ENCODE measurements at places on chromosomes 3 and 15. TPM values are rescaled to one million over a fixed set of nuclear protein-coding genes. Genes with fewer than 3 reads are reported as not detected.
A peak's percentile ranks its signal among the peaks of the same experiment; 100 is the strongest.

The SLC22A14 gene
- 0.17 TPM for total RNA-seq

The CCR8 gene
- total RNA-seq, result not detected

- H3K4me3 ChIP-seq, result no peak overlapping the region
- H3K4me1 ChIP-seq, result no peaks in the 10 kb centered on the region
- no peaks in the 10 kb centered on the region for H3K36me3 ChIP-seq
- no peak for DNase-seq
Measured at GRCh38 chr15:88403351-88403791, 63.8 kb downstream of the MRPL46 start.

GRCh38 chr3:133540896-133541674 lies 32.4 kb upstream of the CDV3 start:
- peak; percentile 45 for DNase-seq
- H3K4me1 ChIP-seq, result peaks cover 19% of the 10 kb centered on the region
- H3K27ac ChIP-seq, result peak overlapping the region; percentile 5
- H3K36me3 ChIP-seq, result no peaks in the 10 kb centered on the region
- no peak overlapping the region for H3K4me3 ChIP-seq
- no peaks in the 10 kb centered on the region for H3K27me3 ChIP-seq

The RTP3 gene
- not detected for total RNA-seq

The CCDC54 gene
- not detected for total RNA-seq

- no peaks in the 10 kb centered on the region for H3K27me3 ChIP-seq
- no peaks in the 10 kb centered on the region for H3K36me3 ChIP-seq
- peak overlapping the region; percentile 62 for H3K27ac ChIP-seq
- no peak for DNase-seq
Measured at GRCh38 chr15:64247535-64247905, 84.7 kb upstream of the PPIB start.

The OR5K2 gene
- not detected for total RNA-seq

- no peaks in the 10 kb centered on the region for H3K36me3 ChIP-seq
- DNase-seq, result no peak
- no peaks in the 10 kb centered on the region for H3K27me3 ChIP-seq
- no peak overlapping the region for H3K27ac ChIP-seq
- H3K4me3 ChIP-seq, result no peak overlapping the region
- H3K4me1 ChIP-seq, result no peaks in the 10 kb centered on the region
Measured at GRCh38 chr3:280681-281080, 84.1 kb downstream of the CHL1 start.

DNA sequence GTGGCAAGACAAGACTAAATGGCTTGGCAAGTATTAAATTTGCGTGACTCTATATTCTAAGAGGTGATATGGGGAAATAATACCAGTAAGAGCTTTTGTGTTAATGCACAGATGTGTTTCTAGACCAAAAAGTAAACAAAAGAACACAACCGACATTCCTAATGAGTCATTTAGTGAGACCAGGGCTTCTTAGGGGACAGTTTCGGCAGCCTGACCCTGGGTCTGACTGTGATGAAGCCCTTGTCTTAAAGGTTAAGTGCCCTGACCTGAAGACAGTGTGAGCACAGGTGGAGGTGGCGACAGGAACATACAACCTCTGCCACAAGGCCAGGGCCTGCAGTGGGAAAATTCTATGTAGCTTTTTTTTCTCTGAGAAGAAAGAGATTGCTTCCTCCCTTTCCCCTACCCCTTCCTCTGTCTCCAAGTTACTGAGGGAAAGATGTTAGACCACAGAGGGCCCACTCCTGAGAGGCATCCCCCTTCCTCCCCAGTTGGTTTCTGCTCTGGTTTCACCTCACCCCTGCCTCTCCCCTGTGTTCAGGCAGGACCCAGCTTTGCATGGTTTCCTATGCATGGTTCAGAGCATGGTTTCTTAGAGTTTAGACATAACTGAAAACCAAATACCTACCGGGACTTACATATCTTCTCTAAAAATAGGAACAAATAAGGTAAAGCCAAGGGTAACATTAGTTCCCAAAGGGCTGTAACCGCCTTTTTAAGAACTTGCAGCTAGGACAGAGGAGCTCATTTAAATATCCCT lies 24.8 kb upstream of the CMTM7 start:
- H3K4me3 ChIP-seq, result no peak overlapping the region
- no peaks in the 10 kb centered on the region for H3K4me1 ChIP-seq
- DNase-seq, result peak; percentile 35
- peaks cover 2% of the 10 kb centered on the region for H3K27me3 ChIP-seq
- no peak overlapping the region for H3K27ac ChIP-seq

The RARRES1 gene
- total RNA-seq, result 93.3 TPM

GRCh38 chr3:36434687-36435426 lies 54.6 kb downstream of the STAC start:
- no peaks in the 10 kb centered on the region for H3K4me1 ChIP-seq
- peak; percentile 61 for DNase-seq

- H3K4me3 ChIP-seq, result no peak overlapping the region
- DNase-seq, result no peak
- no peaks in the 10 kb centered on the region for H3K36me3 ChIP-seq
- H3K27ac ChIP-seq, result no peak overlapping the region
Measured at GRCh38 chr3:13278783-13279531, 141.2 kb downstream of the NUP210 start.

GRCh38 chr3:178434206-178434805 lies 101.9 kb upstream of the KCNMB2 start:
- no peaks in the 10 kb centered on the region for H3K36me3 ChIP-seq
- H3K4me1 ChIP-seq, result no peaks in the 10 kb centered on the region
- H3K27ac ChIP-seq, result no peak overlapping the region

GRCh38 chr3:157116017-157116416 lies 43.9 kb downstream of the CCNL1 start:
- H3K4me3 ChIP-seq, result no peak overlapping the region
- no peaks in the 10 kb centered on the region for H3K27me3 ChIP-seq
- H3K27ac ChIP-seq, result no peak overlapping the region
- no peak for DNase-seq
- no peaks in the 10 kb centered on the region for H3K36me3 ChIP-seq

- H3K27me3 ChIP-seq, result no peaks in the 10 kb centered on the region
- H3K4me1 ChIP-seq, result no peaks in the 10 kb centered on the region
- no peaks in the 10 kb centered on the region for H3K36me3 ChIP-seq
- no peak overlapping the region for H3K27ac ChIP-seq
- DNase-seq, result no peak
Measured at GRCh38 chr3:151256749-151257148, 21.6 kb downstream of the P2RY14 start.

DNA sequence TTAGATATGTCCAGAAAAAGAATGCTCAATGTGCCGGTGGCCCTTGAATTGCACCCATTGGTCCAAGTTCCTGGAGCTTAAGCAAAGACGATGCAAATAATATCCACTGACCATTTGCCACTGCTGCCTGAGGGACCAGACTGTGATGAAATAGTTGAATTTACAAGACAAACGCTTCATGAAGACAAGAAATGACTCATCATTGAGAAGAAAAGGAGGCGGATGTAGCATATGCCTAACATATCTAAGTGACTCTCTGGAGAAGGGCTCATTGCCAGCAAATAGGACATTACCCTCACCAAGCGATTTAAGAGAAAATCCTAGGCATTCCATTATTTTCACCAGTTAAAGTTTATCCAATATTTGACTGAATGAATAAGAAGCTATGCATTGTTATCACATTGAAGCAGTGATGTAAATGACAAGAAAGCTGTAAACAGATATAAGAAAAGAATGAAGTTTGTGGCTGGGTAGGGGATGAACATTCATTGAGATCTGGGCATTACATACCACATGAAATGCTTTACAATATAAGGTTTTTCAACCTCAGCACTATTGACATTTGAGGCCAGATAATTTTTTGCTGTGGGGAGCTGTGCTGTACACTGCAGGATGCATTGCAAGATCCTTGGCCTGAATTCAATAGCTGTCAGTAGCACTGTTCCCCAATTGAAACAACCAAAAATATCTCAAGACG lies 48.9 kb upstream of the CPNE4 start:
- H3K36me3 ChIP-seq, result no peaks in the 10 kb centered on the region
- no peaks in the 10 kb centered on the region for H3K4me1 ChIP-seq
- no peak overlapping the region for H3K4me3 ChIP-seq

The PAQR5 gene
- total RNA-seq, result 9.8 TPM

The NUP210 gene
- total RNA-seq, result 0.33 TPM

DNA sequence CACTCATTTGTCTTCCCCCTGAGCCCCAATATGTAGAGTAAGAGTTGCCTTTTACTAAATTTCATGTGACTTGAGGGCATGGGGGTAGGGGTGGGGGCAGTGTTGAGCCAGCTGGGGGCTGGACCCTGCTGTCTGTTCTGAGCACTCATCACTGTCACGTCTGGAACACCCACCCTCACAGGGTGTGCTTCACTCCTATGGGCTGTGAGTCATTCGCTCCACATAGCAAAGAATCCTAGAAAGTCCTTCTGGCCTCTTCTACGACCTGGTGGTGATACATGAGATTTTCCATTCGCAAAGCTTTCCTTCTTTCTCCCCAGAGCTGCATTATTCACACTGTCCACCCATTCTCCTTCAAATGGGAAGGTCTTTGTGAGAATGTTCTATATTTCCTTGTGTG lies 43.6 kb upstream of the MGLL start:
- H3K27ac ChIP-seq, result no peak overlapping the region
- H3K36me3 ChIP-seq, result no peaks in the 10 kb centered on the region
- peak; percentile 76 for DNase-seq
- no peaks in the 10 kb centered on the region for H3K27me3 ChIP-seq

- H3K27me3 ChIP-seq, result no peaks in the 10 kb centered on the region
- no peaks in the 10 kb centered on the region for H3K4me1 ChIP-seq
- DNase-seq, result no peak
- peaks cover 1% of the 10 kb centered on the region for H3K36me3 ChIP-seq
- no peak overlapping the region for H3K4me3 ChIP-seq
Measured at GRCh38 chr3:101660714-101661113, 16.2 kb downstream of the ZBTB11 start.

DNA sequence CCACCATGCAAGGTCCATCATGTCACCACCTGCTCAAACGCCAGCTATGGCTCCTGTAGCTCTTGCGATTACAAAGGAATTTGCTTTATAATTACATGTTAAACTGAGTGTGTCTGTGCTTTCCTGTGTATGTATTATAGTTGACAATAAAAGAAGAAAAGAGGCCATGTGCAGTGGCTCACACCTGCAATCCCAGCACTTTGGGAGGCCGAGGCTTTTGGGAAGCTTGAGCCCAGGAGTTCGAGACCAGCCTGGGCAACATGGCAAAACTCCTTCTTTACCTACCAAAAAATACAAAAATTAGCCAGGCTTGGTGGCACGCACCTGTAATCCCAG lies 27.0 kb downstream of the ATRIP start:
- no peak overlapping the region for H3K4me3 ChIP-seq
- no peaks in the 10 kb centered on the region for H3K27me3 ChIP-seq
- peaks cover 4% of the 10 kb centered on the region for H3K4me1 ChIP-seq
- peak overlapping the region; percentile 98 for H3K27ac ChIP-seq

GRCh38 chr3:189771842-189772450 lies 140.8 kb downstream of the TP63 start:
- peak; percentile 29 for DNase-seq
- H3K36me3 ChIP-seq, result no peaks in the 10 kb centered on the region
- no peaks in the 10 kb centered on the region for H3K4me1 ChIP-seq
- H3K27ac ChIP-seq, result no peak overlapping the region
- H3K27me3 ChIP-seq, result no peaks in the 10 kb centered on the region
- no peak overlapping the region for H3K4me3 ChIP-seq

DNA sequence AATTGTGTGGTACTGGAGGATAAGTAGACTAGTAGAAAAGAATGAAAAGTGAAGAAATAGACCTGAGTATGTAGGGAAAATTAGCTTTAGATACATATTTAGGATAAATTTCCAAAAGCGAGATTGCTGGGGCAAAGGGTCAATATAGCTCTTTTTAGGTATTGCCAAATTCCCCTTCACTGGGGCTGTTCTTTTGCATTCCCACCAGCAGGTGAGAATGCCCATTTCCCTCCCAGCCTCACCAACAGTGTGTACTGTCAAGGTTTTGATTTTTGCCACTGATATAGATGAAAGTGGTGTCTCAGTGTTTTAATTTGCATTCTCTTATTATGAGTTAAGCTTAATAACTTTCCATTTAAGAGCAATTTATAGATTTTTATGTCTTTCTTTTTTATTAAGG lies 35.7 kb upstream of the BHLHE40 start:
- DNase-seq, result no peak
- no peak overlapping the region for H3K27ac ChIP-seq
- H3K4me3 ChIP-seq, result no peak overlapping the region
- H3K36me3 ChIP-seq, result no peaks in the 10 kb centered on the region

The CDC25A gene
- total RNA-seq, result 1.0 TPM

DNA sequence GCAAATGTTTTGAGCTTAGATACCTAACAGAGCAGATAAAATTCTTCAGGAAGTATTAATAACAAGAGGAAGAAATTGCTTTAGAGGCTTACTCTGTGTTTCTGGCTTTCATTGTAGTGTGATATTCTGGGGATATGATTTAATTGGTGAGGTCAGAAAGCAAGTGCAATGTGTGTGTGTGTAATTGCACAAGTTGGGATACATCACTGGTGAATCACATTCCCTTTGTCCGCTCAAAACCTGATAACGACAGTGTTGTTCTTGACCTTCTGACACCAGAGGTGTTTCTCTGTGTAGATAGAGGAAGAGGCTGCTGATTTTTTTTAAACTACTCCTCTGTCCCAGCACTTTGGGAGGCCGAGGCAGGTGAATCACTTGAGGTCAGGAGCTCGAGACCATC lies 161.1 kb downstream of the CACNA2D3 start:
- H3K4me1 ChIP-seq, result no peaks in the 10 kb centered on the region
- no peak overlapping the region for H3K27ac ChIP-seq
- DNase-seq, result no peak
- H3K4me3 ChIP-seq, result no peak overlapping the region

The ESYT3 gene
- 0.51 TPM for total RNA-seq

The KBTBD13 gene
- total RNA-seq, result not detected

The SH2D7 gene
- not detected for total RNA-seq

DNA sequence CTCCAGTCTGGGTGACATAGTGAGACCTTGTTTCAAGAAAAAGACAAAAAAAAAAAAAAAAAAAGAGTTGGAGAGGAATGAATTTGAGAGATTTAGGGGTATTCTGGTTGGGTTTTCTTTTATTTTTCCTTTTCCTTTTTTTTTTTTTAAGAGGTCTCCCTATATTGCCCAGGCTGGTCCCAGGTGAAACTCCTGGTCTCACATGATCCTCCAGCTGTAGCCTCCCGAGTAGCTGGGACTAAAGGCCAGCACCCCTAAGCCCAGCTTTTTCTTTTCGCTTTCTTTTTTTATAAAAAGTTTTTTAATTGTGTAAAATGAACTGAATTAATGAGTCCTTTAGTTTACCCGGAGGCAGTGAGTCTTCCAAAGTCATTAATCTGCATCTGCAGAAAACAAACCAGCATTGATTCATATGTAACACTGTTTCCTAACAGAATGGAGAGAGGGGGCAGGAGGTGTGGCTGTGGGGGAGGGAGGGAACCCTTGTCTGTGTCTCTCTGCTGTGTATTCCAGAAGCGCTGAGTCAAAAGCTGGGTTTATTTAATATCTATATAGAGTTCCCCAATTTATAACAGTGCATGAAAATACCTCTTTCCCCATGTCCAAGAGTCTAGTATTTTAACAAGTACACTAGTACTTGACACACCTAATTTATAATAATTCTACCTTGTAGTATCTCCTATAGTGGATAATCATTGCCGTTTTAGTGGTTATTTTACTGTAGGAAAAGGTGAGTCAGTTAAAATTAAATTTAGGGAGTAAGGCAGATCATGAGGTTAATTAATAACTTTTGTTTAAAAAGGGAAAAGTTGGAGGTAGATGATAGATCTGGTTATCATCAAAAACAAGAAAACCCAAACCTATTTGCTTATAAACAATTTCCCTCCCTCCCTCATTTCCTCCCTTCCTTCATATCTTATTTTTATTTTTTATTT lies 2.6 kb upstream of the DPPA4 start:
- H3K4me3 ChIP-seq, result no peak overlapping the region
- no peak for DNase-seq
- H3K4me1 ChIP-seq, result no peaks in the 10 kb centered on the region
- no peaks in the 10 kb centered on the region for H3K36me3 ChIP-seq
